ENCODE measurements at places on chromosomes 4 and X. TPM values are rescaled to one million over a fixed set of nuclear protein-coding genes. Genes with fewer than 3 reads are reported as not detected.

DNA sequence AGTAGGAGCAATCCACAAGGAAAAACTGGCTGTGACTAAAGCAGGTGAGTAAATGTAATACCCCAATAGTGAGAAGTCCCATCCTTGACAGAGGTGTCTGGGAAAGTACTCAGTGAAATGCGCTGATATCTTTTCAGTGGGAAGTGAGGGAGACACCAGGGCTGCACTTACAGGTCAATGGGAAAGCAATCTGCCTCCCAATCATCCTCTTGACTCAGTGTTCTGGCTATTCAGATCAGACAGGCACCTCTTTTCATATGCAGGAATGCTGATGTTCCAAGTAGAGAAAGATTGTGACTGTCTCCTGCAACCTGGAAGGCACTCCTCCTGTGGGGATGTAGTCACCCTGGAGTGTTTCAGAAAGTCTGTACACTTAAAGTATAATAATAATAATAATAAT is 39.9 kb upstream of the SPIN2A start:
- no peak for DNase-seq

GRCh38 chr4:88078579-88078978 is 71.1 kb downstream of the PKD2 start:
- no peak for DNase-seq

DNA sequence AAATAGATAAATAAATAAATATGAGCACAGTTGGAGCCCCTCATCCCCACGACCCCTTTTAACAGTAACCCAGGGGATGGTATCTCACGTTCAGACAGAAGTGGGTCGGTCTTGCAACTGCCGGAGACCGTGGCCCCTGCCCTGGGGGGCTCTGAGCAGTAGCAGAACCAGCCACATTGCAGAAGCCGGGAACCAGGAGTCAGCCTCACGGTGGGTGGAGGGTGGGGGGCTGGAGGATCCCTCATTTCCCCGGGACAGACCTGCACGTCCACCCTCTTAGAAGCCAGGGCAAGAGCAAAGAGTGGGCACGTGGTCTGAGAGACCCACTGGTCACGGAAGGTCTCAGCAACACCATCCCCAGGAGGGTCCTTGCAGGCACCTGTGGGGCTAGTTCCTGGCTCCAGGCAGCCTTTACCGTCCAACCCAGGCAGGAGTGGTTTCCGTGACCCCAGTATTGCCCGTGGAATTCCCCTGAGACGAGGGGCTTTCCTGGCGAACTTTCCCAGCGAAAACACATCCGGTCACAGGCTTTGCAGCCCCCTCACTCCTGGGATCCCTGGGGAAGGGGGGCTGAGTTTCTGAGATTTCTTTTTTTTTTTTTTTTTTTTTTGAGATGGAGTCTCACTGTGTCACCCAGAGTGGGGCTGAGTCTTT is 8.8 kb upstream of the IL3RA start:
- DNase-seq: no peak

- no peak for DNase-seq
Measured at GRCh38 chrX:106247162-106247561, 79.1 kb downstream of the PWWP3B start.

DNA sequence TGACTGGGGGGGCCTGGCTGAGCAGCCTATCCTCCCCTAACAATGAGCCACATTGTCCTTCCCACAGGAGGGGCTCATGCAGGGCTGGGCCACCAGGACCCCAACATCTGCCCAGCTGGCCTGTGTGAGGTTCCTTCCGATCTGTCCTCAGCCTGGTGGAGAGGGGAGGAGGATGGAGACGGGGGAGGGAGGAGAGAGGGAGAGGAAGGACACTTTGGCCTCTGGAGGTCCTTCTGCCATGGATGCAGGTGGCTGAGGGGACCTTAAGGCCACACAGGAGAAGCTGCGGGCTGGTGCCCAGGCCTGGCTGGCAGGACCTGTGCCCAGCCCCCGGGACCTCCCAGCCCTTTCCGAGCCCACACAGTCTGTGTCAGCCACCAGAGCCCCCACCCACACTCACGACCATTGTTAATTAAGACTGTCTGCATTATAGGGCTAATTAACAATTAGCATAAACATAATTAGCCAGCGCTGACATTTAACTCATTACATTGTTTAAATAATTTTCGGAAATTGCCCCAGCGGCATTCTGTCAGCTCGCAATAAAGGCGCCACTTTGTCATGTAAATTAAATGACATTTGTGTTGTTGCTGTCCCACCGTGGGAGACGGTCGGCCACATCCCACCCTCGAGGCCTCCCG is 53.0 kb upstream of the NKX1-1 start:
- no peak for DNase-seq

- peak; percentile 77 for DNase-seq
Measured at GRCh38 chr4:89134775-89135319, 23.5 kb downstream of the TIGD2 start.

DNA sequence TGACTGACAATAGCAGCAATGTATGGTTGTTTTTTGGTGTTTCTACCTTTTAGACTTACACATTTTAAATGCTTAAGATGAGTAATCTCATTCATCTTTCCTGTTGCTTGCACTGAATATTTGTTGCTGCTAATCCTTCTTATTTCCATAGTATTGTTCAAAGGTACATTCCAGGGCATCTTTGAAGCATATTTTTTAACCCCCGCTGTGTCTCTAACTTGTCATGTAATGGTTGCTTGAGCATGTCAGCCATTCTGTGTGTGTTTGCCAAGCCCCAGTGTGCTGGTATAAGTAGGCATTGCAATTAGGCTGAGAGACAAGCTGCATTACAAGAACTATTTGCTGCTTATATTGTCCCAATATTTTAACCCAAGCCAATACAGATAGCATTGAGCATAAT is 87.9 kb downstream of the IL1RAPL1 start:
- DNase-seq: no peak

DNA sequence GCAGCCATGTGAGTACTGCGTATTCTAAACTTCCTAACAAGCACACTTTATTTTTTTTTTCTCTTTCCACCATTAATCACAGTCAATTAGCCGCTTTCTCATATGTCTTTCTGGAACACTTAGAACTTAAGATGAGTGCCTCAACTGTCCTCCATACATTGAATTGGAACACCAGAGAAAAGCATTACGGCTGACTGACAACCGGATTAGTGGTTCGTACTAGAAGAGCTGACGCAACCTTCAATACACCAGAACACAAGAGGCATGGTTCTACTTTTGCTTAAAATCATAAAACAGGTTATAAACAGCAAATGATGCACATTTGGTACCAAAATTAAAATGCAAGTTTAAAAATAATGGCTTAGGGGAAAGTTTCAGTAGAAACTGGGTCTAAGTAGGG is 3.3 kb downstream of the TMEM47 start:
- peak; percentile 14 for DNase-seq

- peak; percentile 50 for DNase-seq
Measured at GRCh38 chrX:48465336-48465933, 4.6 kb downstream of the SLC38A5 start.

GRCh38 chr4:4317496-4318232 is 27.6 kb downstream of the ZBTB49 start:
- DNase-seq: no peak

GRCh38 chr4:14596028-14596427 is 406.3 kb upstream of the CPEB2 start:
- no peak for DNase-seq

DNA sequence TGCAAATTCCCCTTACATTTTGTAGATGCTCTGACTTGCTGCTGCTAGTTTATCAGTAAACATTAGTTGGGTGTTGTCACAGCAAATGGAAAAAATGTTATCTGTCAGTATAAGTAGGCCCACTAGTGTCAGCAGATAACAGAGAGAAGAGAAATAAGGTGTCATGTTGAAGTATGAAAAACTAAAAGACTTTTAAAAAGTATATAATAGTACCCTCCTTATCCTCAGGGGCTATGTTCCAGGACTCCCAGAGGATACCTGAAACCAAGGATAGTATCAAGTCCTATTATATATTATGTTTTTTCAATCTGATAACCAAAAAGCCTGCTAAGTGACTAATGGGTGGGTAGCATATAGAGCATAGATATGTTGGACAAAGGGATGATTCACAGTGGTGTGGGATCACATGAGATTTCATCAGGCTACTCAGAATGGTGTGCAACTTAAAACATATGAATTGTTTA is 11.6 kb upstream of the BMP2K start:
- DNase-seq: no peak

GRCh38 chrX:135605906-135606305 is 85.4 kb downstream of the INTS6L start:
- no peak for DNase-seq

DNA sequence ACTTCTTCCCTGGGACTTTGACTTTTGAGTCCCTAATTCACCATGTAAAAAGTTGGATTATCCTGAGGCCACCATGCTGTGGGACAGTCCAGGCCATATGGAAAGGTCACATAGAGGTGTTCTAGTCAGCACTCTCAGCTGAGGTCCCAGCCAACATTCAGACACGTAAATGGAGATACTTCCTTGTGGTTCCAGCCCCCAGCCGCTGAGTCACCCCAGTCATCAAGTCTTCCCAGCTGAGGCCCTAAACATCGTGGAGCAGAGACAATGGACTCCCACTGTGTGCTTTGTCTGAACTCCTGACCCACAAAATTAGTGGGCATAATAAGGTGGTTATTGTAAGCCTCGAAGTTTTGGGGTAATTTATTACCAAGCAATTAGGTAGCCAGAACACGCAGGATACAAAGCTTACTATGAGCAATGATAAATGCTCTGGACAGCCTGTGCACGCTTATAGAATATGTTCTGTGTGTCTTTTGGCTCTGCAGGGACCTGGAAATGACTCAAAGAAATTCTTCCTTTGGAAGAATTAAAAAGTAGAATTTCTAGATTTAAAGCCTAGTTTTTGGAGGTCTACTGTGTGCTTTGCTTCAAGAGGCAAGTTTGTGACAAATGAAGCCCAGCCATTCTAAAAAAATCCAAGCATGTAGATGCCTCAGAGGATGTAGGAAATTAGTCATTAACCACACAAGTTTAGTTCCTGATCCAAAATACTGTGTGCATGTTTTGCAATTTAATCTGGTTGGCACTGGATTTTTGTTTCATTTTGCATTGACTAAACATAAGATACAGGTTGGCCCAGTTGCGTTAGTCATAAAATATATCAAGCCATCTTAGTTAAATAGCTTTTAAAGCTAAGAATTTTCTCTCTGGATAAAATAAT is 33.2 kb upstream of the SLC9A7 start:
- DNase-seq: peak; percentile 92

GRCh38 chr4:184807797-184808712 is 17.7 kb downstream of the ACSL1 start:
- DNase-seq: peak; percentile 55

DNA sequence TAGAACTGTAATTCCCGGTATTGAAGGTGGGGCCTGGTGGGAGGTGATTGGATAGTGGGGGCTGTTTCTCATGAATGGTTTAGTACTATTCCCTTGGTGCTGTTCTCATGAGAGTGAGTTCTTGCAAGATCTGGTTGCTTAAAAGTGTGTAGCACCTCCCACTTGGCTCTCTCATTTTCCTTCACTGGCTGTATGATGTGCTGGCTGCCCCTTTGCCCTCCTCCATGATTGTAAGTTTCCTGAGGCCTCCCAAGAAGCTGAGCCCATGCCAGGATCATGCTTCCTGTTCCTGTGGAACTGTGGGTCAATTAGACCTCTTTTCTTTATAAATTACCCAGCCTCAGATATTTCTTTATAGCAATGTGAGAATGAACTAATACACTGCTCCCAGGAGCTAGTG is 8.7 kb downstream of the ANXA10 start:
- no peak for DNase-seq

- DNase-seq: peak; percentile 34
Measured at GRCh38 chr4:100208459-100208858, 18.2 kb upstream of the DDIT4L start.

- DNase-seq: peak; percentile 79
Measured at GRCh38 chr4:101730291-101731117, 60.0 kb upstream of the BANK1 start.

DNA sequence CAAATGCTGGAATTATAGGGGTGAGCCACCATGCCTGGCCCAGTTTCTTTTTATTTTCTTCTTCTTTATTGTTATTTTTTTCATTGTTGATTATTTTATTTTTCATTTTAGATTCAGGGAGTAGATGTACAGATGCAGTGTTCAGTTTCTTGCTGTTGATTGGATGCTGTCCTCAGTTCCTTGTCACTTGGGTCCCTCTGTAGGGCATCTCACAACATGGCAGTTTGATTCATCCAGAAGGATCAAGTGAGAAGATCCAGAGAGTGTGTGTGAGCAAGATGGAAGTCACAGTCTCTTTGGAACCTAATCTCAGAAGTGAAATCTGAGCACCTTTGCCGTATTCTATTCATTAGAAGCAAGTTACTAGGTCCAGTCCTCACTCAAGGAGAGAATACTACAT is 20.9 kb downstream of the HMGB3 start:
- DNase-seq: no peak

- DNase-seq: no peak
Measured at GRCh38 chr4:164616961-164617360, 137.0 kb upstream of the SMIM31 start.

- no peak for DNase-seq
Measured at GRCh38 chr4:44806071-44806470, 79.7 kb upstream of the GNPDA2 start.

GRCh38 chr4:119543779-119544178 is 84.8 kb downstream of the PDE5A start:
- DNase-seq: no peak

DNA sequence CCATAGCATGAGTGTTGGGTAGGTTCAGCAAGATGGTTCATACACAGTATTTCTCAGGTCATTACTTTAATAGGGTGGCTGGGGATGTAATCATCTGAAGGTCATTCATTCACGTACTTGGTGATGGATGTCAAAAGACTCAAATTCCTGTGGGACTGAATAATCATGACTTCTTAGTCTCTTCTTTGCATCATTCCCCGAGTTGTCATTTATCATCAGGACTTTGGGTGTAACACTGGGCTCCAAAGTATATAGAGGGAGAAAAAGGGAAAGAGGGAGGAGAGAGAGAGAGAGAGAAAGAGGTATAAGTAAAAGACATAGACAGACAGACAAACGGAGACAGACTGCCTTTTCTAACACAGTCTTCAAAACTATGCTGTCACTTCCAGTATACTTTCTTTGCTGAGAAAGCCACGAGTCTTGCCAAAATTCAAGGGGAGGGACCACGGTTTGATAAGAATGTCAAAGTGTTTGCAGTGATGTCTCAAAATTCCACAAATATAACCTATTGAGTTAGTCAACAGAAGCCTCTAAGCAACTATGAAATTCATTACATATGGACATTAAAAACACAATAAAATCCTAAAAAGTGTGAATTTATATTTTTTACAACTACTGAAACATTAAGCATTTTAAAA is 55.9 kb downstream of the UGT2A3 start:
- no peak for DNase-seq

Gene GJB1
- not detected for total RNA-seq

Gene JAKMIP1
- total RNA-seq: 0.64 TPM

Gene SETD7
- total RNA-seq: 40.0 TPM

Gene DIAPH2
- 6.3 TPM for total RNA-seq

Gene ASMT
- not detected for total RNA-seq

Gene RAP2C
- total RNA-seq: 32.6 TPM

Gene UGT8
- 10.9 TPM for total RNA-seq

Gene NEUROG2
- not detected for total RNA-seq

Gene ZNF711
- 7.2 TPM for total RNA-seq

Gene XKRX
- 0.39 TPM for total RNA-seq

Gene ZRSR2
- total RNA-seq: 4.0 TPM
